A549 treated with CORT108297 at 1 μM for 4 hours (cell line): ENCODE measurements at places on chromosomes 2 and 18. TPM values are rescaled to one million over a fixed set of nuclear protein-coding genes. Genes with fewer than 3 reads are reported as not detected.

Gene SLC30A3
- 2.4 to 4.1 TPM (median 3.9 TPM) in 5 replicates for total RNA-seq

Gene CRYGC
- total RNA-seq, result not detected in 5 replicates

Gene UGT1A3
- total RNA-seq, result 0.07 to 0.17 TPM (median 0.13 TPM) in 3 of 5 replicates, not detected in the others

Gene ARHGAP25
- 0.12 to 0.36 TPM (median 0.19 TPM) in 5 replicates for total RNA-seq

Gene TTC21B
- 3.9 to 5.1 TPM (median 4.7 TPM) in 5 replicates for total RNA-seq

Gene HRH4
- total RNA-seq, result not detected in 5 replicates

Gene MZT2B
- 245 to 460 TPM (median 438 TPM) in 5 replicates for total RNA-seq

Gene ARHGEF4
- total RNA-seq, result 5.7 to 9.0 TPM (median 8.2 TPM) in 5 replicates
